ENCODE measurements at places on chromosomes 6 and 20. TPM values are rescaled to one million over a fixed set of nuclear protein-coding genes. Genes with fewer than 3 reads are reported as not detected.

The RING1 gene
- 15.0 TPM for total RNA-seq

GRCh38 chr6:90302320-90302719, 5.7 kb upstream of the BACH2 start:
- DNase-seq, result no peak
- H3K36me3 ChIP-seq, result no peaks in the 10 kb centered on the region
- no peaks in the 10 kb centered on the region for H3K27me3 ChIP-seq
- H3K4me3 ChIP-seq, result no peak overlapping the region
- H3K27ac ChIP-seq, result no peak overlapping the region

- H3K27ac ChIP-seq, result no peak overlapping the region
- H3K4me3 ChIP-seq, result no peak overlapping the region
- no peak for DNase-seq
- H3K4me1 ChIP-seq, result no peaks in the 10 kb centered on the region
- H3K27me3 ChIP-seq, result no peaks in the 10 kb centered on the region
Measured at GRCh38 chr6:41193171-41193734, 7.7 kb downstream of the TREML2 start.

GRCh38 chr6:45987856-45988255, 27.8 kb downstream of the CLIC5 start:
- H3K27ac ChIP-seq, result no peak overlapping the region
- H3K27me3 ChIP-seq, result no peaks in the 10 kb centered on the region
- no peak overlapping the region for H3K4me3 ChIP-seq
- no peaks in the 10 kb centered on the region for H3K4me1 ChIP-seq
- H3K36me3 ChIP-seq, result no peaks in the 10 kb centered on the region
- no peak for DNase-seq

DNA sequence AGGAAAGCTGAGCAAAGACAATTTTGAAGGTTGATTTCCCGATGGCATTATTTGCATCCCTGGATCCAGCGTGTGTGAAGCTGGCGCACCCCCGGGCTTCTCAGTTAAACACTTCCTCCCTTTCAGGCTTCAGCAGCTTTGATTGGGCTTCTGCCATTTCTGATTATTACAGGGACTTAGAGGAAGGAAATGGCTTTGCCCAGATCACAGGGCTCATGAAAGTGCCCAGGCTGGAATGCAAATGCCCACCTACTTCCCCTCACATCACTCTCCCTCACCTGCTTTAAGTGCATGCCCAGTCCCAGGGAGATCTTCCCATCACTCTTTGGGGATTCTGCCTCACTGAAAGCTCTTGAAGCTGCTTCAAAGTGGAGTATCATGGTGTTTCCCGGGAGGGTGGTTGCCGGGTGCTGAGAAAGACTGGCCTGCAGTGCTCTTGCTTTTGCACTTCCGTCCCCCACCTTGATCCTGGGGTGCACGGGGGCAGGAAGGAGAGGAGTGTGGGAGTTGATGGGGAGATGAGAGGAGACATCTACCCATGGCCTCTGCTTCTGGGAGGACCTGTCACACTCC, 28.3 kb downstream of the PHACTR3 start:
- H3K27ac ChIP-seq, result no peak overlapping the region
- H3K4me3 ChIP-seq, result no peak overlapping the region
- no peaks in the 10 kb centered on the region for H3K27me3 ChIP-seq
- no peaks in the 10 kb centered on the region for H3K4me1 ChIP-seq

- no peaks in the 10 kb centered on the region for H3K4me1 ChIP-seq
- H3K27me3 ChIP-seq, result no peaks in the 10 kb centered on the region
- no peak for DNase-seq
- H3K27ac ChIP-seq, result no peak overlapping the region
- H3K4me3 ChIP-seq, result no peak overlapping the region
- H3K36me3 ChIP-seq, result no peaks in the 10 kb centered on the region
Measured at GRCh38 chr20:20212675-20213096, 155.2 kb upstream of the INSM1 start.

GRCh38 chr20:19628570-19629134, 129.4 kb upstream of the RIN2 start:
- no peak overlapping the region for H3K27ac ChIP-seq
- DNase-seq, result no peak
- H3K4me1 ChIP-seq, result no peaks in the 10 kb centered on the region
- no peak overlapping the region for H3K4me3 ChIP-seq

DNA sequence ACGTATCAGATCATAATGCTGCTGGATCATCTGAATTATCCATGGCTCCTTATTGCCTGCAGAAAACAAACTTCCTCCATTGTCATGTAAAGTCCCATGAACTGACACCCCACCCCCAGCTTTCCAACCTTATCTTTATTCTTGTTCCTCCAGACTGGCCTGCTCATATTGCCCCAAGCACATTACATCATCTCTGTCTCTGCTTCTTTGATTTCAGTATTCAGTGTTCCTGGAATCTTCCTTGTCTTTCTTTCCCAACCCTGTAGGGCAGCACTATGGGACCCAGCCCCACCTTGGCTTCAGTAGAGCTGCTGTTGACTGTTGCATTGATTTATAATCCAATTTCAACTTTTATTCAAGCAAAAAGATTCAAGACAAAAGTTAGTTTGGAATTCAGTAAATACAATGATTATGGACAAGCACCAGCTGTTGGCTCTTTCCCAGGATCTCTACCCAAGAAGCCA, 187.5 kb upstream of the ECI2 start:
- DNase-seq, result no peak
- H3K27ac ChIP-seq, result no peak overlapping the region
- no peaks in the 10 kb centered on the region for H3K4me1 ChIP-seq
- H3K36me3 ChIP-seq, result no peaks in the 10 kb centered on the region
- no peak overlapping the region for H3K4me3 ChIP-seq

GRCh38 chr6:52745764-52746201, 17.5 kb downstream of the GSTA2 start:
- peaks cover 35% of the 10 kb centered on the region for H3K4me1 ChIP-seq
- H3K27ac ChIP-seq, result peak overlapping the region; percentile 74
- no peaks in the 10 kb centered on the region for H3K27me3 ChIP-seq
- H3K36me3 ChIP-seq, result no peaks in the 10 kb centered on the region

The SAMD5 gene
- total RNA-seq, result 0.65 TPM

The TFAP2D gene
- not detected for total RNA-seq

DNA sequence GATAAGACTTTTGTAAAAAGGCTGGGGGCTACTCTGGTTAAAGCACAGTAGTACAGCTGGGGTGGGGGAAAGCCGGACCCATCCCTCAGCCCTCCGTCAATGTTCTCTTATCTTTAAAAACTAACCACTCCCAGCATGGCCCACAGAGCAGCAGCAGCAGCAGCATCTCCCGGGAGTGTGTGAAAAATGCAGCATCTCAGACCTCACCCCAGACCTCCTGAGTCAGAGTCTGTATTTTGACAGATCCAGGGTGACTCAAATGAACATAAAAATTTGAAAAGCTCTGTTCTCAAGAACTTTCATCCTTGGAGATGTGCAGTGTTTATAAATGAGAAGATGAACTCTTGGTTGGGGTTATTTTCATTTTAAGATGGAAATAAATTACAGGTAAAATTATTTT, 277.7 kb upstream of the ECI2 start:
- DNase-seq, result no peak
- H3K36me3 ChIP-seq, result no peaks in the 10 kb centered on the region
- H3K4me1 ChIP-seq, result no peaks in the 10 kb centered on the region
- no peak overlapping the region for H3K27ac ChIP-seq
- no peak overlapping the region for H3K4me3 ChIP-seq
- H3K27me3 ChIP-seq, result no peaks in the 10 kb centered on the region

DNA sequence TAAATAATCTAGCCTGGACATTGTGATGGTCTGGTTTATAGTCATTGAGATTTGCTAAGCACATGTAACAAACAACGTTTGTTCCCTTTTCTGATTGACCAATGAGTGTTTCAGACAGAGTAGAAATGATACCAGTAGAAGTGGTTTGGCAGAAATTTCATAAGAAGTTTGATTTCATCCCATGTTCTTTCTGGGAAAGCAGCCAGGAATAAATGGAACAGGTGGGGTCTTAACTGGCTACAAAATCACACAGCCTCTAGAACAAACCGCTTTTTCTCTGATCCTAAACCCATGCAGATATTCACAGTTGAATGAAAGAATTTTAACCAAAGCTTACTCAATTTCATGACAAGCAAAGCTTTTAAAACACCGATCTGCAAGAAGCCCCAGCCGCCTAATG, 227.5 kb downstream of the UST start:
- H3K4me1 ChIP-seq, result no peaks in the 10 kb centered on the region
- DNase-seq, result no peak
- no peak overlapping the region for H3K4me3 ChIP-seq
- H3K27me3 ChIP-seq, result no peaks in the 10 kb centered on the region
- H3K36me3 ChIP-seq, result no peaks in the 10 kb centered on the region

DNA sequence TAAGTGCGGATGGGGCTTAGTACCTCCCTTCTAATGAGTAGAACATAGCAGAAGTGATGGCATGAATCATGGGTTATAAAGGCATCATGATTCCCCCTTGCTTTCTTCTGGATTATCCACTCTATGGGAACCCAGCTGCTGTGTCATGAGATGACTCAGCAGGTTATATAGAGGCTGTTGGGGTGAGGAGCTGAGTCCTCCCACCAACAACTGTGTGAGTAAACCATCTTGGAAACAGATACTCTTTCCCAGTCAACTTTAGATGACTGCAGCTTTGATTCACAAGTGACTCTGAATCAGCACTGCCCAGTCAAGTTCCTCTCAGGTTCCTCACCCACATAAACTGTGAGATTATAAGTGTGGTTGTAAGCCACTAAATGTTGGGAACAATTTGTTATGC, 46.3 kb downstream of the FAM83B start:
- H3K27ac ChIP-seq, result no peak overlapping the region
- H3K4me1 ChIP-seq, result no peaks in the 10 kb centered on the region
- DNase-seq, result no peak
- H3K4me3 ChIP-seq, result no peak overlapping the region
- no peaks in the 10 kb centered on the region for H3K36me3 ChIP-seq

DNA sequence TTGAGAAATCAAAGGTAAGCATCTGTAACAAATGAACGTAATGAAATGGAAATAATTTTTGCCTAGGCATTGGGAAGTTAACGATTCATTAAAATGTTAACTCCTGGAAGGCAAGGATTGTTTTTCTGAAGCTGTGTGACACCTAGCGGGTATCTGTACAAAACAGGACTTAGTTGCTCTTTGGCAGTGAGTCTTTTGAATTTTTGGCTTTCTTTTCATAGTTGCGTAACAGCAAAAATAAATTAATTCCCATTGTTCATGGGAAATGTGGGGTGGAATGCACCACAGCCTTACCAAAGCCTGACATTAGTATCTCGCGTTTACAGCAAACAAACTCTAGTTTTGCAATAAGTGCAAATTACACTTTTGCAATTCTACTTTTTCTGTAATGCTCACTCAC, 92.7 kb upstream of the DTNBP1 start:
- no peaks in the 10 kb centered on the region for H3K36me3 ChIP-seq
- DNase-seq, result no peak
- H3K27ac ChIP-seq, result no peak overlapping the region
- H3K4me1 ChIP-seq, result no peaks in the 10 kb centered on the region
- H3K4me3 ChIP-seq, result no peak overlapping the region
- H3K27me3 ChIP-seq, result no peaks in the 10 kb centered on the region

The FILIP1 gene
- total RNA-seq, result 1.6 TPM

- H3K4me1 ChIP-seq, result no peaks in the 10 kb centered on the region
- no peaks in the 10 kb centered on the region for H3K27me3 ChIP-seq
- no peak overlapping the region for H3K27ac ChIP-seq
Measured at GRCh38 chr6:131640576-131640975, 3.5 kb downstream of the ENPP3 start.

GRCh38 chr20:21389368-21389767, 8.0 kb downstream of the NKX2-4 start:
- no peak for DNase-seq
- H3K27me3 ChIP-seq, result peaks cover 5% of the 10 kb centered on the region
- H3K36me3 ChIP-seq, result peaks cover 8% of the 10 kb centered on the region
- H3K4me1 ChIP-seq, result no peaks in the 10 kb centered on the region
- no peak overlapping the region for H3K27ac ChIP-seq

DNA sequence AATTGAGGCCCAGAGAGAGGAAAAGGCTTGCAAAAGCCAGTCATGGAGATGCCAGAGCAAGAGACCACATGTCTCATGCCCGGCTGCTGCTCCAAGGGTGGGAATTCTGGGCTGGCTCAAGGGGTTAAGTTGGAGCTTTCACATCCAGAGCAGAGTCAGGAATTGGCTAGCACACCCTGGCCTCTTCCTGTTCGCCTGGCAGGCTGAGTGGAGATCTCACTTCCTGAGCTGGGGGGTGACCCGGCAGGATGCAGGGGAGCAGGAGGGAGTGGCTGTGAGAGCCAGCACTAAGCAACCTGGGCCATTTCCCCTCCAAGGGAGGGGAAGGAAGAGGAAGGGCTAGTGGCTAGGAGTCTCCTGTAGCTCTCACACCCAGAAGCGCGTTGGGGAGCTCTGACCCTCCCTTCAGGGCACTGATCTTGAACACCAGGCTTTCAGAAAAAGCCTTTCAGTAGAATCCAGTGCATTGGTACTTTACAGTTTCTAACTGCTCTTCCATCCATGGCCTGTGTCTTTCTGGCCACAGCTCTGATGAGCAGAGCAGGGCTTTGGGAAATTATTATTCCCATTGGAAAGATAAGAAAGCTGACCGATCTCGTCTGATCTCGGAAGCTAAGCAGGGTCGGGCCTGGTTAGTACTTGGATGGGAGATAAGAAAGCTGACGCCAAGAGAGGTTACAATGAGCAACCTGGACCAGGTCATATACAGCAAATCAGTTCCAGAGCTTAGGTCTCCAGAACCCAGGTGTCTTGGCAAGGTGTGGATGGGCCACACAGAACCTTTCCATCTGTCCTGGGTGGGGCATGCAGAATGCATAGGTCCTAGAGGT, 2.2 kb upstream of the CCM2L start:
- no peak overlapping the region for H3K27ac ChIP-seq
- H3K27me3 ChIP-seq, result peaks cover 3% of the 10 kb centered on the region
- H3K4me3 ChIP-seq, result no peak overlapping the region
- H3K4me1 ChIP-seq, result no peaks in the 10 kb centered on the region
- no peak for DNase-seq

The ZBTB12 gene
- total RNA-seq, result 0.60 TPM

GRCh38 chr6:112743323-112743722, 396.2 kb downstream of the RFPL4B start:
- no peak for DNase-seq
- H3K27me3 ChIP-seq, result no peaks in the 10 kb centered on the region
- no peaks in the 10 kb centered on the region for H3K36me3 ChIP-seq
- no peak overlapping the region for H3K27ac ChIP-seq

- no peak overlapping the region for H3K4me3 ChIP-seq
- H3K27me3 ChIP-seq, result no peaks in the 10 kb centered on the region
- no peak for DNase-seq
- peaks cover 5% of the 10 kb centered on the region for H3K36me3 ChIP-seq
- H3K4me1 ChIP-seq, result peaks cover 9% of the 10 kb centered on the region
- H3K27ac ChIP-seq, result no peak overlapping the region
Measured at GRCh38 chr6:73515204-73515655, 5.6 kb downstream of the EEF1A1 start.

The SPATA25 gene
- 0.83 TPM for total RNA-seq

GRCh38 chr20:62489932-62490263, 14.1 kb upstream of the GATA5 start:
- no peaks in the 10 kb centered on the region for H3K27me3 ChIP-seq
- H3K27ac ChIP-seq, result no peak overlapping the region
- no peak for DNase-seq

- H3K27ac ChIP-seq, result no peak overlapping the region
- H3K4me1 ChIP-seq, result no peaks in the 10 kb centered on the region
Measured at GRCh38 chr6:139262519-139263300, 29.1 kb downstream of the TXLNB start.

The FGD2 gene
- total RNA-seq, result 6.4 TPM

All from pancreas (tissue), 10 donors.